ENCODE measurements at places on chromosomes 2 and 18.

- H3K4me1 ChIP-seq = no peaks in the 10 kb centered on the region
- no peaks in the 10 kb centered on the region for H3K36me3 ChIP-seq
- H3K27me3 ChIP-seq = no peaks in the 10 kb centered on the region
- no peak for DNase-seq
- H3K4me3 ChIP-seq = no peak overlapping the region
- H3K27ac ChIP-seq = no peak overlapping the region
Measured at GRCh38 chr2:58527647-58528046, 286.5 kb upstream of the FANCL start.

DNA sequence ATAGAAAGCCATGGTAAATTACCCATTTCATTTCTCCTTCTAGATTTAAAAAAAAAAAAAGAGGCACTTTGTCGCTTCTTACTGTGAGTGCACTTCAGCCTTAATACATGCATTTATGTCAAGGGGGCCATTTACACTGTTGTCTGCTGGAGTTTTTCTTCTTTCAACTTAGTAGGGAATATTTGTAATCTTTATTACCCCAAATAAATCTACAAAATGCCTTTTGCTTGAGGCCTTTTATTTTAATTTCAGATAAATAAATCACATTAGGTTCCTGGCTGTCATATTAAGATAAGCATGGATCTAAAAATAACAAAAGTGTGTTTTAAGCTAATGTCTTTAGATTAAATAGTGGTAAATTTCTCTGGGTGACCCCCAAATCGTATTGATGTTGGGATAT lies 276.0 kb downstream of the NCKAP5 start:
- no peak overlapping the region for H3K4me3 ChIP-seq
- no peak for DNase-seq
- no peaks in the 10 kb centered on the region for H3K27me3 ChIP-seq

- H3K27me3 ChIP-seq = no peaks in the 10 kb centered on the region
- peaks cover 6% of the 10 kb centered on the region for H3K4me1 ChIP-seq
- no peaks in the 10 kb centered on the region for H3K36me3 ChIP-seq
- H3K4me3 ChIP-seq = no peak overlapping the region
Measured at GRCh38 chr18:54127759-54128378, 96.6 kb downstream of the MBD2 start.

DNA sequence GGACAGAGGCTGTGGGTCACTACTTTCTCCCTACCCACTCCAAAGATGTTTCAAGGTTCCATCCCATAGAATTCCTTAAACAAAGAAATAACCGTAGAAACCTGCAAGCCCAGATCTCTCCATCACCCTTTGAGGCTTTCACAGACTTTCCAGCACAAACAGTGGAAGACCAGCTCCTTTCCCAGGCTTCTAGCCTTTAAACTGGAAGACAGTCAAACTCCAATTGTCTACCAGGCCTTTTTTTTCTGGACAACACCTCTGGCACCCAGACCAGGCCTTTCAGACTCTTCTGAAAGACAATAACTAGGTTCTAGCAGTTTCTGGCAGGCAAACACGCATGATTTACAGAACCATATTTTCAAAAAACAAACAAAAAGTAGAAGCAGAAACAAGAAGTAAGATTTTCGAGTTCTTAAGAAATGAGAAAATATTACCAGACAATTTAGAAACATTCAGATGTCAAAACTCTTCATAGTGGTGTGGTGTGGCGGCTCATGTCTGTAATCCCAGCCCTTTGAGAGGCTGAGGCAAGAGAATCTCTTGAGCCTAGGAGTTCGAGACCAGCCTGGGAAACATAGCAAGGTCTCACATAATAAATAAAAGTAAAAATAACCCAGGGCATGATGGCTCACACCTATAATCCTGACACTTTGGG lies 106.8 kb upstream of the MSH2 start:
- no peak for DNase-seq
- H3K4me3 ChIP-seq = no peak overlapping the region
- peaks cover 9% of the 10 kb centered on the region for H3K4me1 ChIP-seq
- H3K36me3 ChIP-seq = no peaks in the 10 kb centered on the region
- no peaks in the 10 kb centered on the region for H3K27me3 ChIP-seq

DNA sequence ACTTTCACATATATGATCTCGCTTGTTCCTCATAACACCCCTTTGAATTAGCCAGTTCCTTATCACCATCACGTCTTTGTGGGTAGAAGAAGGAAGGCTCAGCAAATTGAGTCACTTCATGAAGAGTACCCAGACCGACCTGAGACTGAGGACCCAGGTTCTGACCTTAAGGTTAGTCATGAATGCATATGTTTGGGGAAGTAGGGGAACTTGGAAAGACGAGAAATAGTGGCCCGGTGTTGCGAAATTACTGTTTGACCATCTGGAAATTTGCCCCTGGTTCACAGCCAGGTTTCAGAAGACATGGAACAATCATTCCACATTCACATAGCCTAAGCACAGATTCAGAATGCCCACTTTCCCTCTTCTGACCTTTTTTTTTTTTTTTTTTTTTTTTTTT lies 59.8 kb downstream of the MEIS1 start:
- H3K36me3 ChIP-seq = no peaks in the 10 kb centered on the region
- H3K27ac ChIP-seq = no peak overlapping the region

DNA sequence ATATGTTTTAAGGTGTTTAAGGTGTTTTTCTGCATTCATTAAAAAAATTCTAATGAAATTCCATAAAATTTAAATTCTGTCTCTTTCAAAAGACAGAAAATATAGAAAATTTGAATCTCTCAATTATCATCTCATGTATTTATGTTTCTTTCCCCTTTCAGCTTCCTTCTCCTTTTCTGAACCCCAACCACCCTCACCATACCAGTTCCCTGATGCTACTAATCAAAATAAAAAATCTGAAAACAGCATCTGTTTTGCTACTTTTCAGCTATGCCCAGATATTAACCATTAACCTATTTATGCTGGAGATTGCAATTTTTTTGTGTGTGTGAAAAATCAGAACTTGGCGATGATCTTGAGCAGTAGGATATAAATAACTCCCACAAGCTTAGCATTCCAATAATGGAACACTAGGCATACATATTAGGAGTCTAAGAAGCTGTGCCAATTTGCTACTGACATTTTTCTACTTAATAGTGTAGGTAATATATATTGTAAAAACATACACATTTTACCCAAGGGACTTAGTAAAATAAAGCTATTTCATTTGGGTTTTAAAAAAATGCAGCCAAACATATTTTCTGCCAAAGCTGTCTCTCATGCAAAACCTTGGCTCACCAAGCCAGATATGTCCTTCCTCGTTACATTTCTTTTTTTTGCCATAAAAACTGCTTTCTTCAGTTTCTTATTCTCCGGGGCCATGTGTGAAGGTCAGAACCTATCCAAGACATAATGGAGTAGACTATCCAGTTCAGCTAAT lies 32.6 kb upstream of the AGPS start:
- no peak overlapping the region for H3K27ac ChIP-seq
- no peaks in the 10 kb centered on the region for H3K27me3 ChIP-seq
- no peak for DNase-seq
- no peaks in the 10 kb centered on the region for H3K4me1 ChIP-seq
- H3K4me3 ChIP-seq = no peak overlapping the region

- H3K4me3 ChIP-seq = no peak overlapping the region
- peaks cover 5% of the 10 kb centered on the region for H3K27me3 ChIP-seq
- no peaks in the 10 kb centered on the region for H3K36me3 ChIP-seq
- no peaks in the 10 kb centered on the region for H3K4me1 ChIP-seq
Measured at GRCh38 chr18:4020026-4020425, 435.1 kb downstream of the DLGAP1 start.

- no peak overlapping the region for H3K27ac ChIP-seq
- no peaks in the 10 kb centered on the region for H3K4me1 ChIP-seq
- no peak for DNase-seq
- no peak overlapping the region for H3K4me3 ChIP-seq
Measured at GRCh38 chr2:152796941-152797340, 78.5 kb downstream of the ARL6IP6 start.

GRCh38 chr2:232329716-232330067 lies 48.9 kb upstream of the ALPP start:
- peaks cover 8% of the 10 kb centered on the region for H3K4me1 ChIP-seq
- H3K27ac ChIP-seq = no peak overlapping the region
- no peak for DNase-seq
- H3K27me3 ChIP-seq = no peaks in the 10 kb centered on the region

DNA sequence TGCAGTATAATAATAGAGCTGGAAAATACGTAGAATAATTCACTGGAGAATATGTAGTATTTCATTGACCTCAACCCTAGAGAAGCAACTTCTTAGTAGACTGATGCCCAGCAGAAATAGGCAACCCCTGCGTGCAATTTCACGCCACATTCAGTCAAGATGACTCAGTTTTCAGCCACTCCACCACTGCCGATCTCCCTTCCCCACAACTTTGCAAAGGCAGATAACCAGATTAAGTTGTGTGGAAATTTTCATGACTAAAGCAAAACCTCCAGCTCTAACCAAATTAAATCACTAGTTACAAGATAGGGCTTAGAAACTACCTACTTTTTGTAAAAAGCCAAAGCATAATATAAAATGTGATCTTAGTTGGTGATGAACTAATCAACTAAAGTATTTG lies 63.3 kb upstream of the STK17B start:
- no peaks in the 10 kb centered on the region for H3K27me3 ChIP-seq
- H3K4me1 ChIP-seq = peaks cover 91% of the 10 kb centered on the region
- peak; percentile 75 for DNase-seq
- peak overlapping the region; percentile 7 for H3K4me3 ChIP-seq
- H3K27ac ChIP-seq = peak overlapping the region; percentile 98

- DNase-seq = no peak
- no peaks in the 10 kb centered on the region for H3K4me1 ChIP-seq
- no peaks in the 10 kb centered on the region for H3K36me3 ChIP-seq
- peaks cover 9% of the 10 kb centered on the region for H3K27me3 ChIP-seq
- no peak overlapping the region for H3K27ac ChIP-seq
- H3K4me3 ChIP-seq = no peak overlapping the region
Measured at GRCh38 chr2:41691561-41691960, 356.3 kb upstream of the PKDCC start.

DNA sequence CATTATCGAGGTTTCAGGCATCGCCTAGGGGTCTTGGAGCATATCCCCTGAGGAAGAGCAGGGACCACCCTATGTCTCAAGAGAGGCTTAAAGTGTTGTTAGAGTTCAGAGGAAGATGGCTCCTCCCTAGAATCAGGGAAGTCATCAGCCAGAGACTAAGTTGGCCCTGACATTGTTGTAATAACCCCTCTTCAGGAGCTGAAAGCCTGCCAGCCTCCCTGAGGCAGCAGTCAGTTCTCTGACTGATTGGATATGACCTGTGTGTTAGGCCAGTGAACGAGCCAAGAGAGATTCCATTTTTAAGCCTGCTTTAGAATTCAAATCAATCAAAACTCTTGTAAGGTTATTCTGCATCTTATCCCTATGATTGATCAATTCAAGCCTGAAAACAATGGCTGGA lies 34.9 kb downstream of the ARHGAP28 start:
- H3K27me3 ChIP-seq = no peaks in the 10 kb centered on the region
- no peak overlapping the region for H3K27ac ChIP-seq
- no peak for DNase-seq
- no peaks in the 10 kb centered on the region for H3K4me1 ChIP-seq
- no peak overlapping the region for H3K4me3 ChIP-seq

- H3K4me1 ChIP-seq = peaks cover 13% of the 10 kb centered on the region
- H3K4me3 ChIP-seq = no peak overlapping the region
- H3K36me3 ChIP-seq = peaks cover 24% of the 10 kb centered on the region
- no peak overlapping the region for H3K27ac ChIP-seq
- H3K27me3 ChIP-seq = no peaks in the 10 kb centered on the region
- no peak for DNase-seq
Measured at GRCh38 chr2:157843081-157843480, 33.0 kb downstream of the ACVR1 start.

DNA sequence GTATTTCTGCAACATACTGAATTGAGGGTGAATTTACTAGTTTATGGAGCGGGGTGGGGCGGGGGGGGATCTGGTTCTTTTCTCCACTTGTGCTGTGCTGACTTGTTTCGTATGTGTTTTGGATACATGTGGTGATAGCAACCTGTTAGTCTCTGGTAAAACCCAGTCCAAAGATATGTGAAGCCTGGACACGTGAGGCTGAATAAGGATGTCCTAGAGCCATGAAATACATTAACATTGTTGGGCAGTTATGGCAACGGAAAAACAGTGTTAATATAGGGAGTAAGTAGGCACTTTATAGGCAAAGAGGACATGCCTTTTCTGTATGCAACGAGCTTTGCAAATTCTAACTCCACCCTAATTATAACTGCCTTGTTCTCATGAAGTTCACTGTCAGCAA lies 42.1 kb upstream of the NEMP2 start:
- no peaks in the 10 kb centered on the region for H3K36me3 ChIP-seq
- no peak for DNase-seq
- H3K27ac ChIP-seq = no peak overlapping the region

- no peak for DNase-seq
- no peak overlapping the region for H3K4me3 ChIP-seq
- H3K4me1 ChIP-seq = no peaks in the 10 kb centered on the region
- no peaks in the 10 kb centered on the region for H3K36me3 ChIP-seq
- H3K27me3 ChIP-seq = peaks cover 5% of the 10 kb centered on the region
- no peak overlapping the region for H3K27ac ChIP-seq
Measured at GRCh38 chr2:216822470-216822869, 37.4 kb downstream of the TNP1 start.

DNA sequence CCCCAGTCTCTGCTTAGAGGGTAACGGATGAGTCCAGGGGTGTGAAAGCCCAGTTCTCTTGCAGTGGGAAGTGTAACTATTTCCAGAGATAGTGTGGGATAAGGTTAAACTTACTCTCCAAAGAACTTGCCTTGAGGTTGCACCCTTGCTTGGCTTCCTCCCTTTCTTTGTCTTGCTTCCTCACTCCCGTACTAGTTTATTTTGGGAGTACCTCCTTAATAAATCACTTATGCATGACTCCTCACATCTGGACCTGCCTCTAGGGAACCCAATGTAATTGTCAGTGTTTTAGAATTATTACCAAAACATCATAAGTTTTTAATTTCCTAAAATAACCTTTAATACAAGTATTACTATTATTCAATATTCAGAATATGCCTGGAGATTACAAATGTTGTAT lies 35.2 kb downstream of the CPO start:
- H3K36me3 ChIP-seq = no peaks in the 10 kb centered on the region
- DNase-seq = no peak
- H3K27me3 ChIP-seq = peaks cover 6% of the 10 kb centered on the region
- no peaks in the 10 kb centered on the region for H3K4me1 ChIP-seq
- H3K4me3 ChIP-seq = no peak overlapping the region

GRCh38 chr2:228600265-228600664 lies 418.8 kb upstream of the SPHKAP start:
- no peaks in the 10 kb centered on the region for H3K27me3 ChIP-seq
- H3K4me3 ChIP-seq = no peak overlapping the region

GRCh38 chr2:168594778-168595177 lies 138.7 kb downstream of the CERS6 start:
- no peak for DNase-seq
- H3K4me3 ChIP-seq = no peak overlapping the region
- H3K36me3 ChIP-seq = peaks cover 15% of the 10 kb centered on the region

- H3K27me3 ChIP-seq = no peaks in the 10 kb centered on the region
- H3K27ac ChIP-seq = peak overlapping the region; percentile 84
- peak; percentile 42 for DNase-seq
Measured at GRCh38 chr2:196101325-196101991, 32.8 kb upstream of the DNAH7 start.

- H3K4me3 ChIP-seq = no peak overlapping the region
- H3K4me1 ChIP-seq = no peaks in the 10 kb centered on the region
- H3K27ac ChIP-seq = no peak overlapping the region
- DNase-seq = no peak
Measured at GRCh38 chr2:209160800-209161588, 262.9 kb upstream of the MAP2 start.

Data from activated naive CD8-positive, alpha-beta T cell treated with anti-CD3 and anti-CD28 coated beads for 36 hours (primary cell).